Femur (tissue), 1 donor: ENCODE measurements at places on chromosomes 4 and X.

DNA sequence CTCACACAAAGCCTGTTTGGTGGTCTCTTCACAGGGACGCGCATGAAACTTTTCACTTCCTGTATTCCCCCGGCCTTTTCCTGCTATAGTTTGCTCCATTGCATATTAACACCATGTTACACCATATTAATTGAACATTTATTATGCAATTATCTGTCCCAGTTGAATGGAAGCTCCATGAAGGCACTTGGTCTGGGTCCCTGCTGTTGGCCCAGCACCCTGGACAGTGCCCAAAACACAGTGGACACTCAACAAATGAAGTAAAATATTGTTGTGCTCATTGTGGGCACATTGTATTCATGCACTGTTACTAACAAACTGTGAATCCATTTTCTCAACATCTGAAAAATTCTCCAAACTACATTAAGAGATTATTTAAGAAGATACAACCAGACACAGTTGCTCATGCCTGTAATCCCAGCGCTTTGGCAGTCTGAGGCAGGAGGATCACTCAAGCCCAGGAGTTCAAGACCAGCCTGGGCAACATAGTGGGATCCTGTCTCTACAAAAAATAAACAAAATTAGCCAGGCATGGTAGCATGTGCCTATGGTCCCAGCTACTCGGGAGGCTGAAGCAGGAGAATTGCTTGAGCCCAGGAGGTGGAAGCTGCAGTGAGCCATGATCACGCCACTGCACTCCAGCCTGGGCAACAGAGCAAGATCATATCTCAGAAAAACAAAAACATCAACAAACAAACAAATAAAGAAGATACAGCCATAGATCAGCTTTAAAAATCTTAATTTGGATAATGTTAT is 292.7 kb upstream of the TENM3 start:
- no peak for DNase-seq

- DNase-seq: no peak
Measured at GRCh38 chr4:67020438-67020797, 524.9 kb downstream of the CENPC start.

DNA sequence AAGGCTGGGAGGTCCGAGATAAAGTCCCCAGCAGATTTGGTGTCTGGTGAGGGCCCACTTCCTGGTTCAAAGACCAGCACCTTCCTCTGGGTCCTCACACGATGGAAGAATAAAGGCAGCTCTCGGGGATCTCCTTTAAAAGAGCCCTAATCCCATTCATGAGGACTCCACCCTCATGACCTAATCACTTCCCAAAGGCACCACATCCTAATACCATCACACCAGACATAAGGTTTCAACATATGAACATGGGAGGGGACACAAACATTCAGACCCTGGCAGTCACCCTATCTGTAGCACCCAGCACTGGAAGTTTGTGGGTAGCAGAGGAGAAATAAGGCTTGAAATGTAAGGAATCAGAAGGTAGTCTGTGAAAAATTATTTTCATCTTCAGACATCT is 112.9 kb upstream of the NOCT start:
- no peak for DNase-seq

DNA sequence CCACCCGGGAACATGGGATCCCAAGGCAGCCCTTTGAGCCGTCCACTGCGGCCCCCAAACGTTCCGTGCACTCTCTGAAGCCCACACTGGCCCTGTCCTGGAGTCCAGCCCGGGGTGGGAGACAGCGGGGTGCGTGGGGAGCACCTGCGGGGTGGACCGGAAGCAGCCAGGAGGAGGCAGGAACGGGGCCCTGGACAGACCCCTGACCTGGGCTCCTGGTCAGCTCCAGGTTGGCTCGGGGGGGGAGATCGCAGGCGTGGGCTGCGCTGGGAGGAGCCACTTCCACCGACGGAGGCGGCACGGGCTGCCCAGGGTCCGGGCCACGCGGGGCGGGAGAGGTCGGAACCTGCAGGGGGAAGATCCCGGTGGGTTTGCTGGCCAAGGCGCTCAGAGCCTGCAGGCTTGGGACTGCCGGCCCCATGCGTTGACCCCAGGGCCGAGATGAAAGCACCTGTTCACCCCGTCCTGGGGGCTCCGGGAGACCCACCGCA is 5.7 kb upstream of the PLCXD1 start:
- DNase-seq: peak; percentile 36

- DNase-seq: no peak
Measured at GRCh38 chr4:1793496-1793840, 375 bp downstream of the FGFR3 start.

- DNase-seq: peak; percentile 84
Measured at GRCh38 chr4:3461515-3462291, 1.4 kb upstream of the DOK7 start.

- DNase-seq: no peak
Measured at GRCh38 chr4:48127231-48127630, 6.8 kb downstream of the TXK start.

- no peak for DNase-seq
Measured at GRCh38 chr4:90943311-90943710, 816.1 kb downstream of the CCSER1 start.

- DNase-seq: no peak
Measured at GRCh38 chr4:124025428-124025827, 628.8 kb downstream of the SPRY1 start.

GRCh38 chrX:53279296-53280237 is 1.8 kb downstream of the IQSEC2 start:
- DNase-seq: no peak

- DNase-seq: no peak
Measured at GRCh38 chr4:128682942-128683666, 126.4 kb upstream of the JADE1 start.

DNA sequence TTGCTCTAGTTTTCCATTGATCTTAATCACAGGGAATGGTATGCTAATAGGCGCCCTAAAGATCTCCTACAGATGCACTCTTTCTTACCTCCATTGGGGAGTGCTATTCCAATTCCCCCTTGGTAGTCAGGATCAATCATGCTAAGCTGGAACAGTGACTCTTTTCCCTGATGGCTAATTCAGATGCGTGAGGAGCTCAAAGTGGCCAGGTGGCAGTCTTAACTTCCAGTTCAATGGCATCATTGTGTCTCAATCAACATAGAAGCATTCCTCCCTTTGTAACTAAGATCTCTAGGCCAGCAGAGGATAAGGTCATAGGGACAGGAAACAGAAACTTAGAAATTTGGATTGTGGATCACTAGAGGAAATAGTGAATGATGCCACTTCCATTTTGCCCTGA is 216.8 kb downstream of the GRID2 start:
- DNase-seq: no peak

- no peak for DNase-seq
Measured at GRCh38 chr4:103197765-103198110, 405 bp downstream of the CENPE start.

DNA sequence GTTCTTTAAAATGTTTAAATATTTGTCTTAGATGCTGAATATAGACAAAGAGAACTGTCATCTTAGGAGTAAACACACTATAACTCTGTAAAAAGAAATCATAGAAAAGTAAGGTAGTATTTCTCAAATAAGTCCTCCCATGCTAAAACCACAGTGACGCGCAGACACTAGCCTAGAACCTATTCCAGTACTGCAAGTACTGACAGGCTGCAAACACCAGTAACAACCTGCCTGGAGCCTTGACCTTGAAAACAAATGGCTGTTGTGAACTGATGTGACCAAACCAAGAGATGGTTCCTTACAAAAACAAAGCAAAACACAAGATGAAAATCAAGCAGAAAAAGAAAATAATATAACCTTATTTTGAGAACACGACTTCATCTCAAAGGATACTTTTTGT is 8.5 kb downstream of the TIFA start:
- no peak for DNase-seq

DNA sequence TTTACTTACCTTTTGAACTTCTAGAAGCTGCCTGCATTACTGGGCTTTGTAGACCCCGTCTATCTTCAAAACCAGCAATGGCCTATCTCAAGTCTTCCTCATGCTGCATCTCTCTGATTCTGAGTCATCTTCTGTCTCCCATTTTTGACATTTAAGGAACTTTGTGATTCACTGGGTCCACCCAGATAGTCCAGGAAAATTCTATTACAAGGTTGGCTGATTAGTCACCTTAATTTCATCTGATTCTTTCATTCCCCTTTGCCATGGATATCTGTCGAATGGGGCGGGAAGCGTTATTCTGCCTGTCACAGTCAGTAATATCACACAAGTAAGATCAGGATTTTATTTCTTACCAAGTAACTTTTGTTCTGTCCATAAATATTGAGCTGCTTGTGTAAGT is 618.0 kb downstream of the CCSER1 start:
- no peak for DNase-seq

DNA sequence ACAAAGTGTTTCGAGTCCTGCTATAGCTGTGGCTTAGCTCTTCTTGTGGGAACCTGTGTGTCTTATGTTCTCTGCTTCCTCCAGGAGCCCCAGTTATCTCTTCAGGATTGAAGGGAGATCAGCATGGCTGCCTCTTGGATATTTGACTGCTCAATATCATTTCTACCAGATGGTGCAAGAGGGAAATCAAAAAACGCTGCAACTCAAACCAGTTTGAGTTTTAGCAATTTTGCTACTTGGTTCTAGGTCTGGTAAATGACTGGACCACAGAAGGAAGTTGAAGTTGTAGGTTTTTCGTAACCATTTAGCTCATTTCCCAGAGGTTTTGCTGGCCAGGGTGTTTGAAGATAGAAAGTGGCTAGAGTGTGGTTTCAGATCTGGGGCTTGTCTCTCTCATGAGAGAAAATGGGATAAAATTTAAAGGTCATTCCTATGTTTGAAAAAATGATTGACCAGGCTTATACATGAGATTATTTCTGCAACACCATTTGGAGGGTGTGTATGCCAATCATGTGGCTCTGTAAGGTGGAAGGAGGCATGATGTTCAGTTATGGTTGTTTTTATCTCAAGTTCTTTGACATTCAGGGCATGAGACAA is 210.4 kb downstream of the SPRY1 start:
- DNase-seq: no peak

DNA sequence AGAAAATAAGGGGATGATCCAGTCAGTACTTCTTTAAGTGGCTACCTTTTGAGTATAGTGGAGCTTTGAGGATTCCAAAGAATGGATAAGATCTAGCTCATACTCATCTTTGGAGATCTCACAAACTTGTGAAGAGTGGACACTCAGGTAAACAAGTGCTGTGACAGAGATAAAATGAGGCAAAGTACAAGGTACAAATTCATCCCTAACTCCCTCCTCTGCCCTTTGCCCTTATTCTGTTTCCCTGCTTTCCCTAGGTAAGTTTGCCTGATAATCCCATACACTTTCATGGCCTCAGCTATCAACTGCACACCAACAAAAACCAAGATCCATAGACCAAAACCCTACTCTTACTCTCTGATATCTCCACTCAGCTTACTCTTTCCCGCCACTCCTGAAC is 16.4 kb upstream of the CPEB2 start:
- DNase-seq: no peak

DNA sequence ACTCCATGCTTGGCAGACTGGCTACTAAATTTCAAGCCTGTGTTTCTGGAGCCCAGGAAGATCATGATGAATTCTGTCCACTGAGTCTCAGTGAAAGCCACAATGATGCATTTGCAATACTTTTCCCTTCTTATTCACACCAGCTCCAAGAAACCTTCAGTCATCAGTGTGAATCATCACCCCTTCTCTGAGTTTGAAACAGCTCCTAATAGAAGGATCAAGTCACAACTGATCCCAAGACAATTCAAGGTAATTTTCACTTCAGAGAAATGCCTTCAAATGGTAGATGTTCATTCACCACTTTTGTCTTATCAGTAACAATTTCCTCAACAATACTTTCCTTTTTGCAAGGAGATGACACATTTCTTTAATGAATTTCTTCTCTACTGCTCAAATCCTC is 257.4 kb downstream of the NLGN4X start:
- no peak for DNase-seq

DNA sequence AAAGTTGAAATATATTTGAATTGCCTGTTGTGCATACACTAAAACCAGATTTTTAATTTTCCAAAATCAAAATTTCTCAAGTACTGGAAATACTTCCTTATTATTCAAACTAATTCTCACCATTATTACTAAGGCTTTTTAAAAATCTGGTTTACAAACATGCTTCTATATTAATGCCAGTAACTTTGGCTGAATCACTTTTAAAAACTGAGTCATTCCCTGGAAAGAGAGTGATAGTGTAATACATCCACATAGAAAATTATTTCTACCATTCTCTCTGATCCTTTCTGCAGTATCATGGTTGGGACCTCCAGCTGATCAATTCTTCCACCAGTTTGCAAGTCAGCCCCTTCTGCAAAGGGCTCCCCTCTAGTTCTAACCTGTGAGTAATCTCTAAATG is 165.3 kb upstream of the FAM241A start:
- no peak for DNase-seq

DNA sequence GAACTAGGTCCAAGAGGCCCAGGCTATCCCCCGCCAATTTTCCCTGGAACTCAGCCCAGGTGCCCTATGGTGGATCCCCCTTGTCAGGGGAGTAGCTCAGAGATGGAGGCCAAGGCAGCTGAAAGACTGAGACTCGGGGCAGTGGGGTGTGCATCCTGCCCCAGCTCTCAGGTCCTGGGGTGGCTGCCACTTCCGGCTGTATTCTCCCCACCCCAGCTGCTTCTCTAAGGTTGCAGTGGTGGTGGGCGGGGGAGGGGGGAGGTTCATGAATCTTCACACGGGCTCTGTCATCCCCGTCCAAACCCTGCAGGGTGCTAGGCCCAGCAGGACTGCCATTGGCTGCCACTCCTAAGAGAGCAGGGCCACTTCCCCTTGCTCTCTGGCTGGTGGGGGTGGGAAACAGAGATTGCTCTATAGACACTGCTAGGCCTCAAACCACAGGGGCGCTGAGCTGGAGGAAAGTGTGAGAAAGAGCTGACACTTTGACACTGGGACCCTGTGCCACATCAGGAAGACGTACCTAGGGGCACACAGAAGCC is 1.5 kb downstream of the SASH3 start:
- DNase-seq: peak; percentile 65

GRCh38 chr4:45910511-45910910 is 213.3 kb downstream of the GABRG1 start:
- no peak for DNase-seq

- DNase-seq: no peak
Measured at GRCh38 chr4:3462321-3462789, 751 bp upstream of the DOK7 start.

- DNase-seq: no peak
Measured at GRCh38 chr4:90889171-90889570, 762.0 kb downstream of the CCSER1 start.

GRCh38 chrX:12548746-12549145 is 242.5 kb upstream of the PRPS2 start:
- no peak for DNase-seq

- DNase-seq: no peak
Measured at GRCh38 chr4:106978046-106978774, 57.9 kb downstream of the DKK2 start.

DNA sequence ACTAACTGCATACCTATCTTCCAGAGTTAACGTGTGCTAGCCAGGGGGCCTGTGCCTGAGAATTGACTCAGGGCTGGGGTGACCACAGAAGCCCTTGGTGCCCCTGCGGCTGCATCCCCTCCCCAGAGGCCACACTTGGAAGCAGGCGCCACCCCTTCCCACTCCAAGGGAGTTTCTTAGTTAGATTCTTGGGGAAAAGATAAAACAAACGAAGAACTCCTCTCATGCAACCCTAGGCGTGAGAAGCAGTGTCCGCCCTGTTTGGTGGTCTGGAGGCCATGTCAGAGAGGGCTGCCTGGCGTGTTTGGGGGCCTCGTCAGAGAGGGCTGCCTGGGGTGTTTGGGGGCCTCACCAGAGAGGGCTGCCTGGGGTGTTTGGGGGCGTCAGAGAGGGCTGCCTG is 50.3 kb upstream of the HGFAC start:
- DNase-seq: no peak

- no peak for DNase-seq
Measured at GRCh38 chr4:174401471-174402130, 117.9 kb downstream of the CEP44 start.
